ENCODE measurements at places on chromosomes 3 and 15. TPM values are rescaled to one million over a fixed set of nuclear protein-coding genes. Genes with fewer than 3 reads are reported as not detected.

Gene ZNF385D
- total RNA-seq: 1.1 TPM

Gene FSIP1
- total RNA-seq: not detected

- H3K27ac ChIP-seq: no peak overlapping the region
- no peak for DNase-seq
- H3K4me1 ChIP-seq: no peaks in the 10 kb centered on the region
- no peak overlapping the region for H3K4me3 ChIP-seq
- H3K36me3 ChIP-seq: peaks cover 46% of the 10 kb centered on the region
These were observed 68.0 kb downstream of the GMPS start for GRCh38 chr3:155938409-155938808.

Gene IL17RB
- total RNA-seq: 0.83 TPM

DNA sequence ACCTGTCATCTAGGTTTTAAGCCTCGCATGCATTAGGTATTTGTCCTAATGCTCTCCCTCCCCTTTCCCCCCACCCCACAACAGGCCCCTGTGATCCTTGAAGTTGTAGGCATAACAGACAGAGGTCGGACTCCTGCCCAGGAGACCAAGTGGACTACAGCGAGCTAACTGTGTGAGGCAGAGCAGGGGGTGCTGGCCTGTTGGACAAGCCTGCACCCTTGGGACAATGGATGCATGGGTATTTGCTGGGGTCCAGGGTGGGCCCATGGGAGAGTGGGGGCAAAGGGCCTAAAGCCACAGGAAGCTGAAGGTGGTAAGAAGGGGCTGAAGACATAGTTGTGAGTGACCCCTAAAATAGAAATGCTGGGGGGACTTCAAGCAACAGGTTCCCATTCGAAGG, 2.5 kb downstream of the PLCB2 start:
- no peak overlapping the region for H3K4me3 ChIP-seq
- DNase-seq: no peak
- no peaks in the 10 kb centered on the region for H3K36me3 ChIP-seq
- peaks cover 21% of the 10 kb centered on the region for H3K4me1 ChIP-seq
- no peak overlapping the region for H3K27ac ChIP-seq

Gene TICRR
- not detected for total RNA-seq

Gene UTS2B
- 0.39 TPM for total RNA-seq

All from right atrium auricular region (tissue), 2 donors.